RWPE2 (cell line): ENCODE measurements at places on chromosomes 13 and 19.

GRCh38 chr19:7595466-7596133 is at the start of gene CAMSAP3:
Gene CAMSAP3, plus strand, starts transcription at chr19:7595863. Its CDS starts 140 bp downstream, at chr19:7596003.
- peak; percentile 48 for DNase-seq

- DNase-seq = no peak
Measured at GRCh38 chr13:110339975-110340550, 33.0 kb downstream of the COL4A2 start.

- no peak for DNase-seq
Measured at GRCh38 chr13:67146523-67147130, 83.5 kb downstream of the PCDH9 start.

- no peak for DNase-seq
Measured at GRCh38 chr19:44745341-44745831, 3.1 kb upstream of the BCL3 start.

GRCh38 chr13:31011901-31012654 is 79.6 kb downstream of the TEX26 start:
- DNase-seq = no peak

DNA sequence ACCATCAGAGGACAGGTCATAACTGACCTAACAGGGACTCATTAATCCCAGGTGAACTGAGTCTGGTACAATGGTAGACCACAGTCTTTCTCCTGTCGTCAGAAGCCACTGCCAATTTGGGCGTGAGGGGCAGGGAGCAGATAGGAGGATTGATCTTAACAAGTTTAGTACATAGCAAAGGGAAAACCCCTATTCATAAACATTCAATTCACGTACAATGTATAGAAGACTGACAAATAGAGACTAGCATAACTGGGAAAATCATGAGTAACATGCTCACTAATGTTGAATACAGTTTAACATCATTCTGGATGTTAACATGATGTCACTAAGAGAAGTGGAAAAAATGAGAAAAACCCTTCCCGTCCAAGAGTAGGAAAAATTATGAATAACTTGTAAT is 54.1 kb downstream of the SLC7A1 start:
- no peak for DNase-seq

GRCh38 chr13:106212386-106213010 is 323.0 kb downstream of the EFNB2 start:
- no peak for DNase-seq

GRCh38 chr19:5795382-5795919 is 4.5 kb upstream of the DUS3L start:
- DNase-seq = no peak

DNA sequence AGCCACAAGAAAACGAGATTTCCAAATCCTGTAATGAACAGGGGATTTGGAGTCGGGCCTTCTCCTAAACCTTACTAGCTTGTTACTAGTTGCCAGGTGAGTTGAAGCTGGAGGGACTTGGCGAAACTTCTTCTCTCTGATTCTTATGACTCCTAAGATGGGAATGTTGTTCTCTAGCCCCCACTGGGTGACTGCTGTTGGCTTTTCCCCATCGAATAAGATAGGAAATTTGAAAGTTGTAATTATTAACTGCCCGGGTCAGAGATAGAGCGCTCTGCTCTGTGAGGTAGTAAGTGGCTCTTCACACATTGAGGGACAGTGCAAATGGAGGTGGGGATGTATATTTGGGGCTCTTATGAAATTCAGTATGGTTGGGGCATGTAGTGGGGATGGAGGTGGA is 111.2 kb upstream of the MBNL2 start:
- no peak for DNase-seq

DNA sequence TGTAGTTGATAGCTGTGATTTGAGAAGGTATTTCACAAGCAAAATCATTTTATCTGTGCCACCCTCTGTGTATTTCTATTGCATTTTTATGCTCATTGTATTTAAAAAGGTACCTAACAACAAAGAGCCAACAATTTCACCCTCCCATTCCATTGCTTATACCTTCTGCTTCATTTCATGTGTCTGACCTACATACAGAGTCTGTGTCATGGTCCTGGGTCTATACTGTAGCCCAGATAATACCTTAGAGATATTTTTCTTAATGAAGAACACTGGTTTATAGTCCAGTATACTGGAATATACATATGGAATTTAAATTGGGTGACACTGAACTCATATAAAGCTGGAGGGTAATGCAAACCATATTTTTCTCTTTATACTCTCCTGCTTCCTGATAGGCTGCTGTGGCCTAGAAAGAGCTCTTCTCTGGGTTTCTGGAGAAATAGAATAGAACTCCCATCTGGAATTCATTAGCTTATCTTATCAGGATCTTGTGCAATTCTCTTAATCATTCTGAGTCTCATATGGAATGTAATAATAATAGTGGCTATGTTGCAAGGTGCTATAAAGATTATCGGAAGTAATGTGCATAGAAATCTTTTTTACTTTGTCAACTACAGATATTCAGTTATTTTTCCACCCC is 31.8 kb upstream of the SPART start:
- DNase-seq = no peak

GRCh38 chr13:44015811-44016210 is 136.1 kb downstream of the LACC1 start:
- no peak for DNase-seq

DNA sequence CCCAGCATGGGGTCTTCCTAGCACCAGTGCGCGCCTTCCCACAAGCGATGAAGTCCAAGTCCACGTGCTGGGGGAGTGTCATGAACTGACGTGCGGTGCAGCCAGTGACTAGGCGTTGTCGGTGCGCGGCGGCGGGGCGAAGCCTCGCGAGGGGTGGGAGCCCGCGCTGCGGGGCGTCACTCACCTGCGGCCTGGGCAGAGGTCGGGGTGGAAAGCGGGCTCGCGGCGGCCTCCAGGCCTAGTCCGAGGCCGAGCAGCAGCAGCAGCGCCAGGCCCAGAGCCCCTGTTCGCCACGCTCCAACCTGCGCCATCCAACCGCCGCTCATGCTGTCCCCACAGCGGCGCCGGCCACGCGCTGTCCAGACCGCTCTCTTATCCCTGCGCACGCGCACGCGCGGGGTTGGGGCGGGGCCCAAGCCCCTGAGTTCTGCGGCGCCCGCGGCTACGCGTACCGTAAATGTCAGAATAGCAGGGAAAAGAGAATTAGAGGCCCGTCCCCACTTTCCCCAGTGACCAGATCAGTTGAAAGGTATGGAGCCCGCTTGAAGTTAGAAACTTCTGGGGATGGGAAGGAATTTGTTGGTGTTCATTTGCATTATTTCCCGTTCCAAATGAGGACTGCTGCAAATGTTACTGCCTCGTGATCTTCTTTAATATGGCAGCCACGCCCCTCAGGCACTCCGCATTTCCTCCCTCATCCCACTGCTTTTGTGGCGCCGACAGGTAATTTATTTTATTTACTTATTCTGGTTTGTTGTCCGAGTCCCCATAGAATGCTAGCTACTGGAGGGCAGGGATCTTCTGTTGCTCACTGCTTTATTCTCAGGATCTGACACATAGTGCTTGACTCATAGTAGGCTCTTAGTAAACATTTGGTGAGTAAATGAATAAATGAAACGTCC is at the start of gene CD320:
Gene CD320, minus strand, starts transcription at position 394 of the 902 bp plus-strand sequence. Its CDS starts 68 bp downstream, at position 326.
- DNase-seq = peak; percentile 85

- DNase-seq = no peak
Measured at GRCh38 chr13:99749271-99750019, 222.1 kb downstream of the ZIC5 start.

DNA sequence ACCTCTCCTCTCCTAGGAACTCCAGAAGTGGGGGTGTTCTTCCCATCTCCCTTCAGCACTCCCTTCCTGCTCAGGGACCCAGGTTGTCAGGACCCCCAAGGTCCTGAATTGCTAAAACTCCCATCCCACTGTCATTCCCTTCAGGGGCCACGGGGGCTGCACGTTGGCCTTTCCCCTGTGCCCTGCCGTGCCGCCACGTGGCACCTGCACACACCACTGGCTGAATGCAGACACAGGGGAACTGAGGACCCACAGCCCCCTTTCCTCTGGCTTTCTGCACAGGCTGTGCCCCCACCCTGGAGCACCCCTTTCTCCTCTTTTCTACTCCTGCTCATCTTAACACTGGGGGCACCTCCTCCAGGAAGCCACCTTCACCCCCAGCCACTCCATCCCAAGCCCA is 9.0 kb downstream of the SHANK1 start:
- no peak for DNase-seq

DNA sequence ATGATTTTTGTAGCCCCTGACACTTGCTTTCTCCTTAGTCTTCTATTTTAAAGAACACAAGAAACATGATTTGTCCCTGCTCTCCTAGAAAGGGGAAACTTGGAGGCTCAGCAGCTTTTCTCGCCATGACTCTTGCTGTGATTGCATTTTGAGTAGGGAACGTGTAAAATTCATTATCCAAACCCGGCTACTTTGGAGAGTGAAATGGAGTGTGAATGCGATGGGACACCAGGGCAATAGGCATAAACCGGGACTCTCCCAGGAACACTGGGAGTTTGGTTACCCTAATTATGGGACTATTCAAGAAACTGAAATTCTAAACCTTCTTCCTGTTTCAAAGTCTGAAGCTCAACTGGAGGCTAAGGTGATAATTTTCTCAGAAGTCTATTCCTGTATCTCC is 181.7 kb upstream of the RFC3 start:
- DNase-seq = no peak

DNA sequence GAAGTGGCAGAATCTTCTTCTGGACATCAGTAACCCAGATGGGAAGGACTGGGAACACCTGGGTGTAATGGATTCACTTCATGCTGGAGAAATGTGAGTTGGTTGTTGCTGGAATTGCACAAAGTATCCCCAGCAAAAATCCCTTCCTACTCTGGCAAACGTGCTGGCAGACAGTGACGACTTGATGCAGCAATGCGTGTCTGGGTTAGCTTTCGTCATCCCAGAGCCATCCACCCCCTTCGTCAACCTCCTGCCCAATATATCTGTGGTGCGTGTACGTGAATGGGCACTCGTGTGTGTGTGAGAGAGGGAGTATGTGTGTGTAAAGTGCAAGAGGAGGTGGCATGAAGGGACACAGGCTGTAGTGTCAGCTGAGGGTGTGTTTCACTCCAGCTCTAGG is 70.9 kb downstream of the TM9SF2 start:
- no peak for DNase-seq
